Spleen (tissue), 13 donors: ENCODE measurements at places on chromosomes 1 and 21. TPM values are rescaled to one million over a fixed set of nuclear protein-coding genes. Genes with fewer than 3 reads are reported as not detected.

DNA sequence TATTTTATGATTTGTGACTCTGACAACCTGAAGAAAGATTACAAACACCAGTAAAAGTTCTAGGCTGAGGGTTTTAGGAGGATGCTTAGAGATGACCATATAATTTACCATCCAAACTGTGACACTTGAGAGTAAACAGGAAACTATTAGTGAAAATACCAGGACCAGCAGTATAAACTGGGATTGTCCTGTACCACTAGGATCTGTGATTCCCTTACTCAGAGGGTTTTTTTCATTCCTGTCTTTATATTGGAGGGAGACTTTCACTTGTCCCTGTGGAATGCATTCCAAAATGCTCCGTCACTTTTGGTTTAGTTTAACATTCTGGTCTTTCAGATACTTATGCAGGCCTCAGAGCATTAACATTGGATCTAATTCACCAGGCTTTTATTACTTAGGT, 482.9 kb downstream of the PTBP2 start:
- no peak overlapping the region for H3K27ac ChIP-seq
- no peaks in the 10 kb centered on the region for H3K4me1 ChIP-seq
- H3K4me3 ChIP-seq = no peak overlapping the region
- no peaks in the 10 kb centered on the region for H3K27me3 ChIP-seq
- DNase-seq = no peak

The LCE1B gene
- not detected for total RNA-seq

The SLC9C2 gene
- 2.0 TPM for total RNA-seq

The NAV1 gene
- 17.7 TPM for total RNA-seq

- H3K36me3 ChIP-seq = no peaks in the 10 kb centered on the region
- no peak overlapping the region for H3K4me3 ChIP-seq
- H3K27ac ChIP-seq = no peak overlapping the region
Observed at GRCh38 chr1:46577671-46578070, 26.2 kb upstream of the KNCN start.

- no peak for DNase-seq
- H3K4me3 ChIP-seq = no peak overlapping the region
- H3K27ac ChIP-seq = no peak overlapping the region
- H3K36me3 ChIP-seq = peaks cover 21% of the 10 kb centered on the region
Observed at GRCh38 chr21:36923270-36923669, 43.2 kb downstream of the HLCS start.

DNA sequence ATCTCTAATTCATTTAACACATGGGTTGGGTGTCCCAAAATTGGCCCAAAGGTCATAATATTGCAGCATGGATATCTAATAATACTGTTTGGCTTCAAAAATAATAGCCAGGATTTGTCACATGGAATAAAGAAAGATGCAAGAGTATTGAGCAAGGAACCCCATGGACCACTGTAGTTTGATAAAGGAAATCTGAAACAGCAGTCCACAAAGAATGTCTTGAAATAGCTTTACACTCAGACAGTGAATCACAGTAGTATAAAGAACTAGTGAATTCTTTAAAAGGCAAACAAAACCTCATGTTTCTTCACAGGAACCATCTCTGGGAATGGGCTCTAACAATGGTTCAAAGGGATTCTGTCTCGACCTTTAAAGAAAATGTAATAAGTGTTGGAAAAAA, 576.1 kb upstream of the ZRANB2 start:
- no peak for DNase-seq
- no peak overlapping the region for H3K27ac ChIP-seq
- H3K4me3 ChIP-seq = no peak overlapping the region
- H3K4me1 ChIP-seq = no peaks in the 10 kb centered on the region

DNA sequence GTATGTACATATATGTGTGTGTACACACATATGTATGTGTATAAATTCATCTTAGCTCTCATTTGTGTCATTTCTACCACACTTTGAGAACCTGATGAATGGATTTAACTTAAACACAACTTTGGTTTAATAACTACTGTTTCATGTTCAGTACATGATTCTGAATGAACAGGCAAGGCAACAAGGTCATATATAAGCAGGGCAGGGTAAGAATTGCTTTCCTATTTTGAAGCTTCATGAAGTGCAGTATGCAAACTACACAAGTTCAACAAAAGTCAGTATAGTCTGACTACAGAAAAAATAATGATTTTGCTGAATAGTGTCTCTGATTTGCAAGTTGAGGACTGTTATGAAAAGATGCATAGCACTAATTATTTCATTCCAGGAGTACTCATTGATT, 127.6 kb downstream of the KCNK2 start:
- H3K36me3 ChIP-seq = no peaks in the 10 kb centered on the region
- H3K27ac ChIP-seq = no peak overlapping the region
- H3K4me1 ChIP-seq = no peaks in the 10 kb centered on the region
- H3K4me3 ChIP-seq = no peak overlapping the region
- no peaks in the 10 kb centered on the region for H3K27me3 ChIP-seq
- no peak for DNase-seq

The ETV3L gene
- not detected for total RNA-seq

The ATAD3B gene
- 23.4 TPM for total RNA-seq

DNA sequence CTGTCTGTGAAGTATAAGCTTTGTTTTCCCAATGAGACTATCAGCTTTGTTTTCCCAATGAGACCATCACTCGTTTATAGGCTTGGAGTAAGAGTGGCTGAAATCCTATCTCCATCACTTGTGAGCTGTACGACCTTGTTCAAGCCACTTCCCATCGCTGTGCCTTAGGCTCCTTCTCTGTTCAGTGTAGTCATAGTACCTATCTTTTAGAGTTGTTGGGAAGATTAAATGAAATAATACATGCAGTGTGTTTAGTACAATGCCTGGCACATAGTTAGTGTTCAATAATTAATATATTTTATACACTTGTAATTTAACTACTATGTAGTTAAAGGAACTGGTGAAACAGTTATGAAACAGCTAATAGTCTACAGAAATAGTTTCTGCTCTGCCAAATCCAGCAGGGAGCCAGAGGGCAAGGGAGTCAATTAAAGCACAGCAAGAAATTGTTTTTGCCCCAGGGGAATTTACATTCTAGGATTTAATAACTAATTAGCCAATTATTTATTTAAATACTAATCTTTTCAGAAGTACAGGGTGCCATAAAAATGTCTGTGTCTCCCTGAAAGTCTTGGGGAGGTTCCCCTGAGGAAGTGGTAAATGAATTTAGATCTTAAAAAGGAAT, 139.3 kb upstream of the HMCN1 start:
- no peak overlapping the region for H3K27ac ChIP-seq
- H3K36me3 ChIP-seq = no peaks in the 10 kb centered on the region
- no peak for DNase-seq
- no peak overlapping the region for H3K4me3 ChIP-seq
- no peaks in the 10 kb centered on the region for H3K27me3 ChIP-seq

The HSD3B1 gene
- total RNA-seq = not detected

The NEK7 gene
- 68.6 TPM for total RNA-seq

The KCNE1 gene
- total RNA-seq = 12.2 TPM

- no peak for DNase-seq
- no peak overlapping the region for H3K4me3 ChIP-seq
- H3K4me1 ChIP-seq = peaks cover 56% of the 10 kb centered on the region
- peak overlapping the region; percentile 79 for H3K27ac ChIP-seq
- no peaks in the 10 kb centered on the region for H3K27me3 ChIP-seq
Observed at GRCh38 chr1:111213412-111213811, 13.0 kb upstream of the DENND2D start.

GRCh38 chr1:209929751-209930150, 8.3 kb upstream of the SYT14 start:
- H3K36me3 ChIP-seq = no peaks in the 10 kb centered on the region
- no peak overlapping the region for H3K4me3 ChIP-seq
- H3K4me1 ChIP-seq = no peaks in the 10 kb centered on the region
- H3K27me3 ChIP-seq = peaks cover 8% of the 10 kb centered on the region
- no peak for DNase-seq

DNA sequence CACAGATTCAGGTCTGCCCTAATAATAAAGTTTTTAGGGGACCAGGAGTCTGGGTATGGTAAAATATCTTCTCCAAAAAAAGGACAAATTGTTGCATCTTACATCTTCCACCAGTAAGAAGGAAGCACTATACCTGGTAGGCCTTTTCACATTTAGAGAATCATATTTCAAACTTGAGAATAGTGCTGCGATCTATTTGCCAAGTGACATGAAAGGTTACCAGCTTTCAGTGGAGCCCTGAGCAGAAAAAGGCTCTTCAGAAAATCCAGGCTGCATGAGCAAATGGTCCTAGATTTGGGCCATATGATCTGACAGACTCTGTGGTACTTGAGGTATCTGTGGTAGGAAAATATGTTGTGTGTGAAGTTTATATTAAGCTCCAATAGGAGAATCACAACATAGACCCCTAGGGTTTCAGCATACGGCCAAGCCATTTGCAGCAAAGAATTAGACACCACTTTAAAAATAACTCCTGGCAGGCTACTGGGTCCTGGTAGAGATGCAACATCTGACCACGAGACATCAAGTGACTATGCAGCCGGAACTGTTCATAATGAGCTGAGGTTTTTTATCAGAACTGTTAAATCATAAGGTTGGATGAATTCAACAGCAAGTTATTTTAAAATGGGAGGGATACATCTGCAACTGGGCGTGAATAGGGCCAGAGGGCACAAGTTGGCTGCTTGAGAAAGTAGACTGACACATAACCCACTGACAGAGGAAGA, 38.6 kb upstream of the CCDC190 start:
- no peaks in the 10 kb centered on the region for H3K4me1 ChIP-seq
- H3K27ac ChIP-seq = no peak overlapping the region
- DNase-seq = no peak
- H3K36me3 ChIP-seq = no peaks in the 10 kb centered on the region

- no peaks in the 10 kb centered on the region for H3K36me3 ChIP-seq
- no peaks in the 10 kb centered on the region for H3K4me1 ChIP-seq
- no peaks in the 10 kb centered on the region for H3K27me3 ChIP-seq
- H3K4me3 ChIP-seq = no peak overlapping the region
Observed at GRCh38 chr1:183970516-183971300, 66.8 kb downstream of the COLGALT2 start.

DNA sequence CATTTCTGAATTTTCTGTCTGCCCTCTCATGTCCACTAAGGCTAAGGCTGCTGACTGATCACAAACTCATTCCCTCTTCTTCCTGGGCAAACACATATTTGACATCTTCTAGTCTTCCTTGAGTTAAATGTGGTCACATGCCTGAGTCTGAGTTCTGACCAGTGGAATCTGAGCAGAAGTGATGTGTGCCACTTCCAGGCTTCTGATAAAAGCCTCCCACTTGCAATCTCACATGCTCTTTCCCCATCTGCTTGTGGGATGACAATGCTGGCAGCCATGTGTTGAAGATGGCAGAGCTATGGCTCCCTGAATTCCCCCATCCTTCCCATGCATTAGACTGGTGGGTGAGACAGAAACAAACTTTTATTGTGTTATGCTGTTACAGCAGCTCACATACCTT, 149.9 kb upstream of the ZNF648 start:
- no peak overlapping the region for H3K4me3 ChIP-seq
- peaks cover 4% of the 10 kb centered on the region for H3K4me1 ChIP-seq
- no peaks in the 10 kb centered on the region for H3K36me3 ChIP-seq
- no peak for DNase-seq

DNA sequence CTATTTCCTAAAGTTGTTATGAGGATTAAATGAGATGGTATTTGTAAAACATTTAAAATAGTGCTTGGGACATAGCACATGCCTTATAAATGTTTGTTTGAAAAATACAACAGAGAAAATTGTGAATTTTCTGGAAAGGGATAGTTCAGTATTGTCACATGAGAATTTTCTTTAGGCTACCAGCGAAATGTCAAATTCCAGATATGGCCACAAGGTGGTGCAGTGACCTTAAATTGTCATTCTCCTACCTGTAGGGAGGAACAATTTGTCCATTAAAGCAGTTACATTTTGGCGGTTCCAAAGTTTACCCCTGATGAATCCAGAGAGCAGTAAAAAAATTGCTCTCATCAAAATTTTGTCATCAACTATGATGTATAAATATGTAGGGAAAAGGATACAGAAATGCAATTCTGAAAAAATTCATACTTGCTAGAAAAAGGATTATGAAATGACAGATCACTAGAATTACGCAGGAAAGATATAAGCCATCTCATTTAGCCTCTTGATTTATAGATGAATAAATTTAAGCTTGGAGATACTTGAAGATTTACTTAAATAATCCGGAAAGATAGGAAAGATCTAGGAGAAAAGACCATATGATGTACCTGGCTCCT, 50.2 kb upstream of the TSHB start:
- H3K4me1 ChIP-seq = no peaks in the 10 kb centered on the region
- H3K27me3 ChIP-seq = no peaks in the 10 kb centered on the region
- H3K36me3 ChIP-seq = no peaks in the 10 kb centered on the region
- no peak for DNase-seq

The SPATC1L gene
- total RNA-seq = 4.4 TPM

DNA sequence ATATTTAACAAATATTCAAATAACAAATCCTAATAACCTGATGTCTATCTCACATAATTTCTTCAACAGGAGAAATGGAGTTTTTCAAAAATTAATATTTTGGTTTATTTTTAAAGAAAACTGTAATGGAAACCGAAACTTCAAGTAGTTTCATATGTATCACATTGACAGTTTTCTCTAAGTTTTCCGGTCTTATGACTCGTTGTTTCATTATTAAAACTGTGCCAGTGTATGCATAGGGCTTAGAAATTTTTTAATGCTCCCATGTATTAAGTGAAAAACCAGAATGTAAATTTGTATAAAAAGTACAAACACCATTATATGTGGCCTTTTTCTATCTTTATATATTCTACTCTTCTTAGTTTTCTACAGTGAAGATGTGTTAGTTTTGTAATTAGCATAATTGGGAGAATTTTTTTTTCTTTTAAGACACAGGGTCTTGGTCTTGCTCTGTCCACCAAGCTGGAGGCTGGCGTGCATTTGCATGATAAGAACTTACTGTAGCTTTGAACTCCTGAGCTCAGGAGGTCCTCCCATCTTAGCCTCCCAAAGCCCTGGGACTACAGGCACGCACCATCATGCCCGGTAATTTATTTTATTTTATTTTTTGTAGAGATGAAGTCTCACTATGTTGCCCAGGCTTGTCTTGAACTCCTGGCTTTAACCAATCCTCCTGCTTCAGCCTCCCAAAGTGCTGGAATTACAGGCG, 43.9 kb upstream of the SAMSN1 start:
- H3K27ac ChIP-seq = peak overlapping the region; percentile 90
- peaks cover 28% of the 10 kb centered on the region for H3K4me1 ChIP-seq
- H3K36me3 ChIP-seq = no peaks in the 10 kb centered on the region
- H3K4me3 ChIP-seq = no peak overlapping the region
- no peaks in the 10 kb centered on the region for H3K27me3 ChIP-seq

GRCh38 chr1:158809862-158810261, 21.3 kb upstream of the MNDA start:
- H3K4me3 ChIP-seq = no peak overlapping the region
- H3K4me1 ChIP-seq = peaks cover 48% of the 10 kb centered on the region
- no peaks in the 10 kb centered on the region for H3K36me3 ChIP-seq
- H3K27me3 ChIP-seq = no peaks in the 10 kb centered on the region

The CCDC27 gene
- not detected for total RNA-seq
